ENCODE measurements at places on chromosomes 1 and 21. TPM values are rescaled to one million over a fixed set of nuclear protein-coding genes. Genes with fewer than 3 reads are reported as not detected.

Gene LRRC3
- total RNA-seq: 0.26 TPM

Gene SMCP
- total RNA-seq: not detected

Gene CD52
- not detected for total RNA-seq

Gene UTS2
- not detected for total RNA-seq

Gene SYDE2
- 5.7 TPM for total RNA-seq

Gene OR2AK2
- not detected for total RNA-seq
